ENCODE measurements at places on chromosomes 4 and X.

DNA sequence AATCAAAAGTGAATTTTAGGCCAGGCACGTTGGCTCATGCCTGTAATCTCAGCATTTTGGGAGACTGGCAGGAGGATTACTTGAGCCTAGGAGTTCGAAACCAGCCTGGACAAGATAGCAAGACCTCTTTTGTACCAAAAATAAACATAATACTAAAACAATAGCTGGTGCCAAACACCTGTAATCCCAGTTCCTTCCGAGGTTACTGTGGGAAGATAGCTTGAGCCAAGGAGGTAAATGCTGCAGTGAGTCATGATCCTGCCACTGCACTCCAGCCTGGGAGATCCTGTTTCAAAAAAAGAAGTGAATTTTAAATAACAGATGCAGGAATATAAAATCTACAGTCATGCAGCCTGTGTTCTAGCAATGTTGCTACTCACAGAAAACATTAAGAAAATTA lies 488.3 kb downstream of the PPARGC1A start:
- no peak for DNase-seq

DNA sequence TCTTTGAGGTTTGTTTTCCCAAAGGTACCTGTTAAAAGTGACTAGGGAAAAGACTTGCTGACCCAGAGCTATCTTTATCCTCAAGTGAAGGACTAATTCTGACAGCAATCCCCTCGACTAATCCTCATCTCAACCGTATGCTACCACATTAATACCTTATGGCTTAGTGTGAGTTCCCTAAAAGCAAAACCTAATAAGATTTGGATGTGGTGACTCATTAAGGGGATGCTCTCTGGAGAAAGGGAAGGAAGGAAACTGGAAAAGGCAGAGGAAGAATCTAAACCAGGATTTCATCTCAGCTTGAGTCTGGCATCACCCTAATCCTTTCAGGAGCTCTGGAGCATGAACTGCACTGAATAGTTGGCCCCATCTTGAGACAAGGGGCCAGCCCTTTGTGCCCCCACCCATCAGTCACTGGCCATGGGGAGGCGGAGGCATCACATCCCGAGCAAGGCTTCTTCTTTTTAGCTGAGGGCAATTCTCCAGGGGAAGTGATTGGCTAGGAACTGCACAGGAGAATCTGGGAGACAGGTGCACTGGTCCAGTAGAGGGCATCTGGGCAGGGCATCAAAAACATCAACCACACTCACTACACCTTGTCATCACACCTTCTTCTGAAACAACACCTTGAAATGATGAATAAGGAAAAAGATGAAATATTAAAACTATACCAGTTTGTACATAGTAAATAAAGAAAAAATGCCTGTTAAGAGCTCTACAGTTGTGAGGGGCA lies 6.9 kb upstream of the BBS7 start:
- no peak for DNase-seq

GRCh38 chr4:170827562-170828274 lies 738.0 kb upstream of the AADAT start:
- DNase-seq: no peak

GRCh38 chr4:168797194-168797593 lies 212.9 kb downstream of the CBR4 start:
- no peak for DNase-seq

- DNase-seq: no peak
Observed at GRCh38 chrX:154059729-154060245, 37.7 kb downstream of the MECP2 start.

- no peak for DNase-seq
Observed at GRCh38 chr4:154584259-154584658, 6.3 kb downstream of the FGA start.

DNA sequence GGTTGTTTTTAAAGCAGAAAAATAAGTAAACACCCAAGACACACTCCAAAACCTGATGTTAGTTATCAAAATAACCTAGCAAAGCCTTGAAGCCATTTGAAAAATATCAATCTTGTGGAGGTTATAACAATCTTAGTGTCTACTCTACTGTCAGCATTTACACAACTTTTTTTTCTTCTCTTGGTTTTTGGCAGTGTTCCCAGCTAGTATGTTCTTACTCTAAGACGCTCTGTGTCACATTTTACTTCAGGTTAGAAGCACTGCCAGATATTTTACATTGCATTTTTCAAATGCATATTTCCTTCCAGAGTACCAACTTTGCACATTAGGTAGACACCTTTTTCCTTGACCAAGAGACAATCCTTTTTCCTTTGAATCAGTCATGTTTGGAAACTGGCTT lies 114.0 kb upstream of the INPP4B start:
- DNase-seq: no peak

DNA sequence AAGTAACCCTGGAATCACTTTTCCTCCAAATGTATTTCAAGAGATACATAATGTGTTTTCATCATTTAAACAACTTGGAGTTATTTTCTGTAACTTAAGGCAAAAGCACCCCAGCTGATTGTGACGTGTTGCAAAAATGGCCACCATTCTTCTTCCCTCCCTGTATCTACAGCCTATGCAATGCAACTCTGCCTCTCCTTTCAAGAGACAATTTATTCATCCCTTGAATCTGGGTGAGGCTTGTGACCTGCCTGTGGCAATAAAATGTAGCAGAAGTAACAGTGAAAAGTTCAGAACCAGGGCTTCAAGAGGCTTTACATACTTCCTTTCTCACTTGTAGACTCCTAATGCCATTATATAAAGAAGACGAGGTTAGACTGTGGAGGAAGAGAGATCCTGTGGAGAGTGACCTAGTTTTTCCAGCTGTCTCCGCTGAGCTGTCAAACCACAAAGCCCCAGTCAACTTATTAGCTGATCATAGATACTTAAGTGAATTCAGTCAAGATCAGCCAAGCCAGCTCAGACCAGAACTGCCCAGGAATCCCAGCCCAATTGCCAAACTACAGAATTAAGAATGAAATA lies 81.0 kb upstream of the KLF3 start:
- DNase-seq: no peak

- no peak for DNase-seq
Observed at GRCh38 chr4:140755774-140756318, 339 bp downstream of the TBC1D9 start.
